ENCODE measurements at places on chromosomes 16 and 17.
A peak's percentile ranks its signal among the peaks of the same experiment; 100 is the strongest.

DNA sequence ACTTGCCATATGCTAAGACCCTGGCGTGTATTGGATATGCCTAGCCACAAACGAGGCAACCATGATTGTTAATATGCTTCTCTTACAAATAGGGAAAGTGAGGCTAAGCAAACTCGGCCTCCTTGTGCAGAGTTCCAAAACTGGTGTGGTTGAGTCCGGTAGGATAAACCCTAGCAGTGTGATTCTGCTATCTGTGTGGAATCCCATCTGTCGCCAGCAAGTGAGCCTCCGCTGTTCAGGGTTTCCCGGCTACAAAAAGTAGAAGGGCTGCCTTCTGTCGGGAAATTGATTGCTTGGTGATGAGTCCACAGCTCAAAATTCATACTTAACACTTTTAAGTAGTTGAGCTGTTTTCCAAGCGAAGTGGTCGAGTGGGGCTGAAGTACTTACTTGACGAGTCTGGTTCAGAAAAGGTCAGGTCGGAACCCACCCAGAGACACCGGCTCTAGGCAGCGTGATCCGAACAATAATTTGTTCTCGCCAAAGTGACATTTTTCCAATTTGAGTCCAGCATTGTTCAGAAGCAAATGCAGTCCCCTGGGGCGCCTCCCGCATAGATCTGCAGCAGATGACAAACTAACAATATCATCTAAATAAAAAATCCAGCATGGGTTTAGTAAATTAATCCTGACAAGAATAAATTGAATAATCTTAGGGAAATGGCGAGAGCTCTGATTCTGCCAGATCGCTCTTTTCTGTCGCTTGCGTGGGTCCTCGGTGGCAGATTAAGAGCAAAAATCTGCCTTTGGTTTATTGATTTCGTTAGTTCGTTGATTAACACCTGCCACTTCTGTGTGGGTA, 686.7 kb upstream of the RBFOX1 start:
- DNase-seq = no peak

- DNase-seq = no peak
Observed at GRCh38 chr17:77546772-77547241, 406.0 kb downstream of the SEC14L1 start.

DNA sequence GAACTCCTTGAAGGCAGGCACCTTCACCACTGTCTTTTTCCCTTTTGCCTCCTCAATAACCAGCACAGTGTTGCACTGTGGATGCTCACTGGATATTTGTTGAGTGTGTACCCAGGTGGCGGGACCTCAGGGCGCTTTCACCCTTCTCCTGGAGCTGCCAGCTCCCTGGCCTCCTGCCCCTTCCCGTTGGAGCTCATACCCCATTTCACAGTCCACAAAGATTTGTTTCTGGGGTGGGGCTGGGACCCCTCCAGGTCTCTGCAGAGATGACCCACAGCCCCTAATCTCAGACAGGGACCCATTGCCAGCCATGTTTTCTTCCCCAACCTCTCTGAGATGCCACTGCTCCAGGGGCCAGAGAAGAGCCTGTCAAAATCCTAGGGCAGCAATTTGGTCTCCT, 12.4 kb downstream of the ALOX12B start:
- no peak for DNase-seq

DNA sequence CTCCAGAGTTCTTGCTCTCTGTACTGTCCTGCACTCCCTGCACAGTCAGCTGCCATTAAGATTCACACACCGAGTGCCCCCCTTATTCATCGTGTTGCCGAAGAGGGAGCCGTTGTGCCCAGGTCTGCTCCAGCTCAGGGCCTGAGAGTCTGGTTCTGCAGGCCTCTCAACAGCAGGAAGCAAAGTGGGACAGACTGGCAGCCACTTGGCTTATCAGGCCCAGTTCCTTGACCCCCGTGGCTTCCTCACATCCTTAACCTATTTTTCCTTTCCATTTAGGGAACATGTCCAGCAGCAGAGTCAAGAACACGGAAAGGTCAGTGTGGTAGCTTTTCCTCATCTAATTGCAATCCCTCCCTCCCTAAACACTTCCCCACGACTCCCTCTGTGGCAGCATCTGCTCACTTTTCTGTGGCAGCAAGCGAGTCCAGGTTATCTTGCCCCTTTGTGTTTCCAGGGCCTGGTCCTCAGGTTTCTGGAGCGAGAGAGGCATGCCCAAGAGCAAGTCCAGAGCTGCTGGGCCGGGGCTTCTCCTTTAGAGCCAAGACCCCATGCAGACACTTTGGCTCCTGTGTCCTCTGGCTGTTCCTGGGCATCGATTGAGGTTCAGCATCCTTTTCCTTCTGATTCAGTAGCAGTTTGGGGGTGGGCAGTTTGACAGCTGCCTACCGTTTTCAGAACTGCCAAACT, 22.1 kb upstream of the ADAM11 start:
- DNase-seq = no peak

DNA sequence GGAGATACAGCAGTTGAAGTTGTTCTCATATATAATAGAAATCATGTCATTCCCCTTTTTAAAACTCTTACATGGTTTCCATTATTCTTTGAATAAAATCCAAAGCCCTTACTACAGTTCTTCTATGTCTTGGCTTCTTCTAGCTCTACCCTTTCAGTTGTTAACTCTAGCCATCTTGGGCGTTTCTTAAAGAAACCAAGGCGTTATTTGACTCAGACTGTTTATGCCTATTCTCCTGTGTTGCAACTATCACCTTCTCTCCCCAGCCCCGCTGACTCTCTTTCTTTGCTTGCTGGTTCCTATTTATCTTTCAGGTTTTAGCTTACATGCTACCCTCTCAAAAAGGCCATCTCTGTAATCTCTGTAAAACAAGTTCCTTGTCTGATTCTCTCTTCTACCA, 32.7 kb downstream of the NFATC3 start:
- DNase-seq = no peak

- DNase-seq = no peak
Observed at GRCh38 chr16:86244936-86245335, 265.4 kb upstream of the FOXF1 start.

GRCh38 chr17:39599665-39600231, 8.0 kb downstream of the NEUROD2 start:
- no peak for DNase-seq

DNA sequence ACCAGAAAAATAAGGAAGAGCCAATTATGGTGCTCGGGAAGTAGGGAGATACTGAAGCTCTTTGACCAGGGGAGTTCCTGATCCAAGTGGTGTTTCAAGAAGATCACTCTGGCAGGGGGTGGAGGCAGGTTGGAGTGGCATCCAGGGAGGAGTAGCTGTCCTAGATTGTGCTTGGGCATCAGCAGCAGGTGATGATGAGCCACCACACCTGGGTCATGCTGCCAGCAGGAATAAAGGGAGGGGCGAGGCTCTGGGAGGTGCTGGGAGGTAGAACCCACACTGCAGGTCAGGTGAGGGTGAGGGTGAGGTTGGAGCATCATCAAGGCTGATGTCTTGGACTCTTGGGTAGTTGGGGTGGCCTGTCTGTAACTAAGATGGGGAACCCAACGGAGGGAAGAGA, 35.4 kb upstream of the ADGRG1 start:
- no peak for DNase-seq

DNA sequence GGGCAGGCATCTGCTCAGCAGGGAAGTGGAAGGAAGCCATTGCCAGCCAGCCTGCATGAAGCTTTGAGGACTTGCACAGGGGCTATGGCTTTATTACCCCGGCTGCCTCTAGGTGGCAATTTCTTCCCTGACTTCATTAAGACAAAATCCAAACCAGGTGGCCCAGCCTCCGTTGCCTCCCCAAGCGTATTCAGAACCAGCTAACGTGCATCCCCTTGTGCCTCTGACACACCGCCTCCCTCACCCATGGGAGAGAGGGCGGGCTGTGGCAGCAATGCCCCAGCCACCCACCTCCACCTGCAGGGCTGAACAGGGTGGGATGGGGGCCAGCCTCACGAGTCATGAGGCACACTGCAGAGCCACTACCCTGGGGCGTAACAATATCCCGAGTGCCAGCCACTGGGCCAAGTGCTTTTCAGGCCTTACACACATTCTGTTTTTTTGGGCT, 6.8 kb downstream of the KIFC3 start:
- peak; percentile 50 for DNase-seq

GRCh38 chr17:37761961-37762360, 17.1 kb upstream of the HNF1B start:
- DNase-seq = no peak

- DNase-seq = no peak
Observed at GRCh38 chr17:47844227-47844626, 3.2 kb upstream of the SCRN2 start.

DNA sequence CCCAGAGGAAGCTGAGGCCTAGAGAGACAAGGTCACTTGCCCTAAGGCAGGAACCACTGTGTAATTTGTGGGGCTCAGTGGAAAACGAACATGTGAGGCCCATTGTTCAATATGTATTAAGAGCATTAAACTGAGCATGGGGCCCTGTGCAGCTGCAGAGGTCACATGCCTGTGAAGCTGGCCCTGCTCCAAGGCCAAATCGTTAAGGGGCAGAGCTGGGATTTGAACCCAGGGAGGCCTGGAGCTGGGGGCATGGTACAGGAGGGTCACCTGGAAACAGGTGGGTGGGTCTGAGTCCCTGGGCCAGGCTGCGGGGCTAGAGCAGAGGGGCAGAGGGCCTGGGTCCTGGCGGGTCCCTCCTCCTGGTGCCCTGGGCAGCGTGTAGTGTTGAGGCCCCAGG, 19.7 kb downstream of the C16orf74 start:
- DNase-seq = no peak

GRCh38 chr16:21659124-21659523, 4.6 kb upstream of the OTOA start:
- no peak for DNase-seq
